ENCODE measurements at places on chromosomes 12 and 14. TPM values are rescaled to one million over a fixed set of nuclear protein-coding genes. Genes with fewer than 3 reads are reported as not detected.

The SRRM4 gene
- not detected for total RNA-seq

The CHGA gene
- not detected for total RNA-seq

The PZP gene
- not detected for total RNA-seq

The IL22 gene
- total RNA-seq = not detected

The KLRB1 gene
- total RNA-seq = not detected

The FIGNL2 gene
- total RNA-seq = 3.7 TPM

The AKAP5 gene
- 2.2 TPM for total RNA-seq

The RDH12 gene
- total RNA-seq = not detected

The RPS6KL1 gene
- 18.7 TPM for total RNA-seq

The RNU4-1 gene
- under 0.01 TPM for total RNA-seq

The EPS8 gene
- total RNA-seq = 47.0 TPM

Measured in epithelial cell of proximal tubule (primary cell).